ENCODE measurements at places on chromosomes 16 and 17.

- DNase-seq: no peak
Measured at GRCh38 chr17:29390851-29391631, 878 bp downstream of the TAOK1 start.

DNA sequence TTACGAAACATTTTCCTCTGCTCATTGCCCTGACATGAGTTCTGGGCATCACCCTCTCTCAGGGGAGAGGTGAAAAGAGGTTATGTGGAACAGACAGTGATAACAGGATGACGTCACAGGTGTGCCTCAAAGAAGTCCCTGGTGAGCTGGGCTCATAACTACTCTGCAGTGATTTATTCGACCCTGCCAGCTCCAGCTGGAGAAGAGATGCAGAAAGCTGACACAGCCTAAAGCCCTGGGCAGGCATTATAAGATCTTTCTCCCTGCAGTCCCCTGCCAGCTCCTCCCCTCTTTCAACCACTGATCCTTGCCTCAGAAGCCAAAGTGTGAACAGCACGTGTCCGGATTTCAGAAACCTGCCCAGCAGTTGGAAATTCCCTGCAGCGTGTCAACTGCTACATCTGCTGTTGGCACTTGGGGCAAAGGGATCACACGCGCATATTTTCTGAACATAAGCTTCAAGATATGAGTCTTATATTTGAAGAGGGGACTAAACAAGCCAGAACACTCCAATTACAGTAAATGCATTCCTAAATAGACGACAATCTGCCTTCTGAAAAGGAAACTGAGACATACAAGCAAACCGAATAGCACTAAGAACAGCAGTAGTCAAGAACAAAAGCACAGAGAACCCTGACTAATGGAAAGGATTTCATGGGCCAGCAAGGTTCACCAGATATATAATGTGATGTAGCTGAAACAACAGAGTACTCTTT is 80.5 kb downstream of the SMG6 start:
- peak; percentile 41 for DNase-seq

GRCh38 chr16:49726155-49726554 is 129.8 kb downstream of the ZNF423 start:
- no peak for DNase-seq

DNA sequence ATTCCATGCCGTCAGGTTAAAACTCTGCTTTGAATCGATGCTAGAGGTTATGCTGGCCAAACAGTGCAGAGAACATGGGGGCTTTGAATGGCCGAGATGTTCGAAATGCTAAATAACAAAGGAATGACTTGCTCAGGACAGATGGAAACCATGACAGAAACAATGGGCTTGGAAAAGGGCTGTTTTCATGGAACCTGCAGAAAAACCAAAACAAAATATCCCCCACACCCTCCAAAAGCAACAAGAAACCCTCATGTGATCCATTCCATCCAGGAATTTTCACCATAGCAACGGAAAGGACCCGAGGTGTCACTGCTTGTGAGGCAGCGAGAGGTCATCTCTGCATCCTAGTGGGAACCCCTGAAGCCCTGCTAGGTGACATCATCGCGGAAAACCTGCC is 25.5 kb downstream of the GPRC5B start:
- DNase-seq: no peak

GRCh38 chr17:50213026-50214022 is 11.9 kb upstream of the COL1A1 start:
- DNase-seq: no peak

GRCh38 chr17:80743181-80743771 is 198.6 kb downstream of the RPTOR start:
- peak; percentile 49 for DNase-seq

DNA sequence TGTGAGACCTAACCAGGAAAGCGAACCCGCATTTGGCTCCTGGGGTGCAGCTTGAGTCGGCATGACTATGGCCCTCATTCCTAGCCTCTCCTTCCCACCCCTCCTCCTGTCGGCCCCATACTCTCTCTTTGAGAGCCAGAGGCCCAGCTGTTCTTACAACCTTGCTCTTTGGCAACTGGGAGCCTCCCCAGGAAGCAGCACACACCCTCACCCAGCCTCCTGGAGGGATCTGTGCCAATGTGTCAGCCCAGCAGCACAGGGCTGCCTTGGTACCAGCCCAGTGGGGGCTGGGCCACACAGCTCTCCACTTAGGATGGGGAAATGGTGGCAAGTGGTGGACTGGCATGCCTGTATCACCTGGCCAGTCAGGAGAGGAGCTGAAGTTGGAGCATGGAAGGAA is 70.3 kb upstream of the LGALS9 start:
- DNase-seq: no peak

- no peak for DNase-seq
Measured at GRCh38 chr16:80029761-80030481, 429.4 kb upstream of the MAF start.

GRCh38 chr16:16014329-16015224 is 65.2 kb downstream of the ABCC1 start:
- no peak for DNase-seq

- no peak for DNase-seq
Measured at GRCh38 chr17:37507111-37507510, 17.4 kb downstream of the DUSP14 start.

DNA sequence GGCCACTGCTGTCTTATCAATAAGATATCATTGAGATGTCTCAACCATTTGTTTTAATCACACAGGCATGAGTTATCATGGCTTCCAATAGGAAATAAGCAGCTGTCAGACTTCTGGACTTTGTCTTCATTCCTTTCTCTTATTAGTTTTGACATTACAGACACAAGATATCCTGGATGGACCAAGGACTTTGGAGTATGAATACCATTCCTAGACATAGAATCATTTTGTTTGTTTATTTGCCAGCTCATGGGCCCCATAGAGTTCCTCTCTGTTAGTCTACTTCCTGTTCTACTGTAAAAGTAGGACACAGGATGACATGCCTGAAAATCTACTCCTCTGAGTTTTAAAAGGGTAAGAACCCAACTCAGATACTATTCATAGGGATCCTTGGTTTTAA is 77.7 kb upstream of the KCNJ16 start:
- no peak for DNase-seq

DNA sequence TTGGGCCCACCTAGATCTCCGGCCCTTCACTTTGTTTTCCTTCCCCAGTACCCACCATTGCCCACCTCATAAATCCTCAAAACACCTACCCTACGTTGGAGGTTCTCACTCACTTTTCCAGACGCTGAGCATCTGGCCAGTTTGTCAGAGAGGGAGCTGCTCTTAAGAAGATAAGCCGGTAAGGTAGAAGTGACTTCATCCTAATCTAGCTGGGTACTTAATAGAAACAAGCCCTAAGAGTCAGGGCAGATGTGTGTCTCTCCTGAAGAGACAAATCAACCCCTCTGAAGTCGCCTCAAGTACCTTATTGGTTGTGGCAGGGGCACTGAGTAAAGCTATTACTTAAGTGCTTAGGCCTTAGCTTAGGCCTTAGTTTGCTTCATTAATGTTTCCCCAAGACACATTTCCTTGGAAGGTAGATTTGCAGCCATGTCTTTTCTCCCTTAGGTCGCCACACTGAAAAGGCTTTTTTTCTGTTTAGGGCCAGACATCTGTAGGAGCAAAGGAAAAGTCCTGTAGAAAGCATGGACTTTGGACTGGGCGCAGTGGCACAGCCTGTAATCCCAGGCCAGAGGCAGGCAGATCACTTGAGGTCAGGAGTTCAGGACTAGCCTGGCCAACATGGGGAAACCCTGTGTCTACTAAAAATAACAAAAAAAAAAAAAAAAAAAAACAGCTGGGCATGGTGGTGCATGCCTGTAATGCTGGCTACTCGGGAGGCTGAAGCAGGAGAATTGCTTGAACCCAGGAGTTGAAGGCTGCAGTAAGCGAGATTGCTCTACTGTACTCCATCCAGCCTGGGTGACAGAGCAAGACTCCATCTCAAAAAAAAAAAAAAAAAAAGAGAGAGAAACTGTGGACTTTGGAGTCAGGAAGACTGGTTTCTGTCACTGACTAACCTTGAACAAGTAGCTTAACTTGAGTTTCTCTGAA is 1.0 kb downstream of the TACO1 start:
- no peak for DNase-seq

GRCh38 chr17:34424814-34425491 is 61.9 kb upstream of the CCL1 start:
- DNase-seq: no peak

GRCh38 chr16:12661656-12662172 is 142.0 kb downstream of the CPPED1 start:
- DNase-seq: no peak

GRCh38 chr16:50644729-50645128 is 36.4 kb downstream of the SNX20 start:
- DNase-seq: peak; percentile 32

GRCh38 chr17:9401434-9401833 is 174.2 kb downstream of the STX8 start:
- DNase-seq: no peak

DNA sequence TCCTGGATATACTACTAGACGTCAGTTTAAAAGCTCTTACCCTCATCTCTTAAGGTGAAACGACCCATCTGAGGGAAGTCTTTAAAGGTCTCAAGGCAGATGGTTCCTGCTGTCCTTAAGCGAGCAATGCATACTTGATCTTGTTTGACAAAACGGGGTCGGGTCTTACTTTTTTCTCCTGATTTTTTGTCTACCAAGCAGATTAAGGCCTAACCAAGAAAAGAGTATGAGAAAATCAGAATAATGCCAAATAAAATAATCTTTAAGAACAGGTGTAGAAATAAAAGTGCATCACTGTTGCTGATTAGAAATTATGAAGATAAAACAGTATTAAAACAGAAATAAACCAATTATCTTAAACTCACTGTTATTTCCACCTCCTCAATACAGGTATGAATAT is 24.4 kb upstream of the RSL1D1 start:
- DNase-seq: no peak

DNA sequence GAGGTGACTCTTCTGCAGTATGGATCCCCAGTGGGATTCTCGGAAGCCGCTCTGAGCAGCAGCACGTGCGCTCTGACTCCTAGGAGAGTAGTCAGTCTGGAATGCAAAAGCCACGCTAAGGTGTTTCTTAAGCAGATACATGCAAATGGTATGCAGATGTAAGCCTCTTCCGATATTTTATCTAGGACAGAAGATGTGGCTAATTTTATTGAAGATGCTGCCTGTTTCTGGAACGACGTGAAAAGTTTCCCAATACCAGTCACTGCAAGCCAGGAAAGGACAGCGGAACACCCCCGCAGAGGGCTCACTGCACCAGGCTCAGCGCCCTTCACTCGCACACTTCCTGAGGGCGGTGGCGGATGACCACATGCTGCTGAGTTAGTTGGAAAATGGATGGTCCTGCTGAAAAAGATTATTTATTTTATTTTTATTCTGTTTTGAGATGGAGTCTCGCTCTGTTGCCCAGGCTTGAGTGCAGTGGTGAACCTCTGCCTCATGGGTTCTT is 10.1 kb downstream of the FADS6 start:
- no peak for DNase-seq

DNA sequence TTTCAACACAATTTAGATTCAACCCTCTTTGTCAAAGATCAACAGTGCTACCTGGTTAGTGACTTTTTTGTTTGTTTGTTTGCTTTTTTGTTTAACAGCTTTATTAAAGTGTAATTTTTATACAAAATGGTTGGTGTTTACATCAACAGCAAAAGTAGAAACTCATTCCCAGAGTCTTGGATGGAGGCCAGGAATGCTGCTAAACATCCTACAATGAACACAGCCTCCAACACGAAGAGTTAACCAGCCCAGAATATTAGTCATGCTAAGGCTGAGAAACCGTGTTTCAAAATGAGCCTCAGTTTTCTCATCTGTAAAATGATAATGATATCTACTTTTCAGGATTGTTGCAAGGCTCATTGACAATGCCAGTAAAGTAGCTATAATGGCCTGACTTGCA is 211.0 kb upstream of the MAF start:
- no peak for DNase-seq

DNA sequence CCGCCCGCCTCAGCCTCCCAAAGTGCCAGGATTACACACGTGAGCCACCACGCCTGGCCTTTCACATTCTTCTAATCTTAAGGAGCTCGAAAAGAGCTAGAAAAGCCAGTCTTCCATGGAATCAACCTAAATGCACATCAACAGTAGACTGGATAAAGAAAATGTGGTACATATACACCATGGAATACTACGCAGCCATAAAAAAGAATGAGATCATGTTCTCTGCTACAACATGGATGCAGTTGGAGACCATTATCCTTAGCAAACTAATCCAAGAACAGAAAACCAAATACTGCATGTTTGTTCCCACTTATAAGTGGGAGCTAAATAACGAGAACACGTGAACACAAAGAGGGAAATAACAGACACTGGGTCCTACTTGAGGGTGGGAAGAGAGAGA is 3.1 kb downstream of the CTC1 start:
- no peak for DNase-seq

GRCh38 chr16:50533317-50533716 is 14.9 kb upstream of the NKD1 start:
- DNase-seq: no peak

DNA sequence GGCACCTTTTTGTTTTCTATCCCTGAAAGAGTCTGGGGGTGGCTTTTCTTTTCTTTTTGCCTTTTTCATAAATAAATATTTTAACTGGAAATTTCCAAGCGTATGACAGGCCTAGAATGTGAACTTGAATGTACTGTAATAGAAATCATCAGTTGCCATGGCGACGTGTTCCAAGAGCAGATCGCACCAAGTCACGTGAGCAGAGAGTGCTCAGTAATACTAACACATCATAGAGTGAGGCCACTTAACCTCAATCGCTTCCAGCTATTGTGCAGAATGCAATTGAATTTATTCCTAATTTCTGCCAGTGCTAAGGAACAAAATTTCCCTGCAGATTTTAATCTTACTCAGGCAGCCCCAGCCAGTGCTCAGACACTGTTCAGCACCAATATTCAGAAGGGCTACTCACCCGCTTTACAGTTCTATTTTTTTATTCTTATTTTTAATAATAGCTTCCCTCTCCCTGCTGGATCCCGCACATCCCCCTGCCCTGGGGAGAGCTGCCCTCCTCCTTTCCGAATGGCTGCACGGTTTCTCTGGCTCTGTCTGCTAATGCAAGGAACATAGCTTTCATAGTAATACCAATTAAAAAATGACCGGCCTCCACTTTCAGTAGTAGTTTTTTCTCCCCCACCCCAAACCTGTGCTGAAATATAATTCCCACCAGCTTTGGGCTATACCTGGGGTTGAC is 26.2 kb upstream of the PMFBP1 start:
- DNase-seq: no peak

DNA sequence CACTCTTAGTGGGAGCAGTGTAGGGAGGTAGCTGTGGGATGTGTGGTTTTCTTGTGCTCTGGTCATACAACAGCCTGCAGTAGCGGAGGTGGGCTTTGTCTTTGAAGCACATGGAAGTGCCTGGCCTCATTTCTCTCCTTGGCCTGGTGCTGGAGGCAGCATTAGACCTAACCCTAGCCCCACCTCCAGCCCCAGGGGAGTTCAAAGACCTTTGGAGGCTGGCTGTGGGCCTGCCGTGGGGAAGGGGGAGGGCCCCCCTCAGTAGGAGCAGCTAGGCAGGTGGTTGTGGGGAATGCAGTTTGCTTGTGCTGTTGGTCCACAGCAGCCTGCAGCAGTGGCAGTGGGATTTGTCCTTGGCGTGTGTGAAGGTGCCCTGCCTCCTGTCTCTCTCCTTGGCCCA is 91.7 kb downstream of the BCAS3 start:
- no peak for DNase-seq

GRCh38 chr16:27317320-27317719 is 3.5 kb downstream of the IL4R start:
- no peak for DNase-seq

GRCh38 chr17:80101946-80102663 is 724 bp downstream of the GAA start:
- DNase-seq: no peak
